ENCODE measurements at places on chromosomes 12 and 14. TPM values are rescaled to one million over a fixed set of nuclear protein-coding genes. Genes with fewer than 3 reads are reported as not detected.

Gene PROX2
- not detected for total RNA-seq

Gene ZBTB42
- 3.5 TPM for total RNA-seq

Gene SMIM41
- total RNA-seq = not detected

Gene MYH6
- 0.02 TPM for total RNA-seq

Gene C3AR1
- total RNA-seq = not detected

Gene SERPINA10
- not detected for total RNA-seq

Gene TAMALIN
- 0.56 TPM for total RNA-seq

Gene TNS2
- total RNA-seq = 52.9 TPM

Gene DBX2
- total RNA-seq = not detected

Gene CCDC177
- total RNA-seq = not detected

Gene CCDC38
- not detected for total RNA-seq

Gene OR11G2
- not detected for total RNA-seq

Gene TNFRSF1A
- total RNA-seq = 398 TPM

Data from A549 treated with ZK216348 at 1 μM for 4 hours (cell line).